ENCODE measurements at places on chromosomes 5 and 9.

DNA sequence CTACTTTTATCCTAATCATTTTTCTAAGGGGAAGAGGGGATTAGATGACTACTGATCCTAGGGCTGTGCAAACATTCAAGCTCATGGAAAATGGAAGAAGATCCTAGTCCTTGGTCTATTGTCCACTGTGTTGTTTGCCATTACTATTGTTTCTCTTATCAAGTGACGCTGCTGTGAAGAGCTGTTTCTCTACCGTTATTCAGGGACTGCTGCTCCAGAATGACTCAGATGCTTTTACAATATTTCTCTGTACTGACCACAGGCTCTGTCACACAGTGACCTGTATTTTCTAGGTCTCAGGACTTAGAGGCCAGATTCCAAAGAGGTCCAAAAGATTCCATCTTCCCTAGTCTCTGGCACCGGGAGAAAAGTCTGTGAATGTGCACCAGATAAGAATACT lies 159.5 kb upstream of the CHD1 start:
- no peak for DNase-seq

DNA sequence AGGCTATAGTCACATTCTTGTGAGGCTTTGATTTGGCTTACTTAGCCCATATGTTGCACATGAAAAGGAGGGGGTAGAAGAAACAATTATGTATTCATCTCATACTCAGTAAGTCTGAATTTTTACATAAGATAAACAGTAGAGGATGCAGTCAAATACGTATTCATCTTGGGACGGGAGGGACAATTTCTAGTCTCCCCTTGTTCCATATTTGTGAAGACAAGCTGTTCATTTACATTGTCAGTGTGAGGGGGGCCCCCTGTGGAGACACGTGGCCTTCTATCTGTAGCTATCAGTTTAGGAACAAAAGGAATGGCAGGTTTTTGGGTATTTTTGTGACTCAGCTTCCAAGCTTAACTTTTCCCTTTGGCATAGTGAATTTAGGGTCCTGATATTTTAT lies 49.2 kb upstream of the PPP1R2B start:
- DNase-seq: no peak

- no peak for DNase-seq
Observed at GRCh38 chr5:113266227-113266912, 168.4 kb downstream of the TSSK1B start.

GRCh38 chr9:12759761-12760160 lies 15.1 kb upstream of the LURAP1L start:
- DNase-seq: no peak

DNA sequence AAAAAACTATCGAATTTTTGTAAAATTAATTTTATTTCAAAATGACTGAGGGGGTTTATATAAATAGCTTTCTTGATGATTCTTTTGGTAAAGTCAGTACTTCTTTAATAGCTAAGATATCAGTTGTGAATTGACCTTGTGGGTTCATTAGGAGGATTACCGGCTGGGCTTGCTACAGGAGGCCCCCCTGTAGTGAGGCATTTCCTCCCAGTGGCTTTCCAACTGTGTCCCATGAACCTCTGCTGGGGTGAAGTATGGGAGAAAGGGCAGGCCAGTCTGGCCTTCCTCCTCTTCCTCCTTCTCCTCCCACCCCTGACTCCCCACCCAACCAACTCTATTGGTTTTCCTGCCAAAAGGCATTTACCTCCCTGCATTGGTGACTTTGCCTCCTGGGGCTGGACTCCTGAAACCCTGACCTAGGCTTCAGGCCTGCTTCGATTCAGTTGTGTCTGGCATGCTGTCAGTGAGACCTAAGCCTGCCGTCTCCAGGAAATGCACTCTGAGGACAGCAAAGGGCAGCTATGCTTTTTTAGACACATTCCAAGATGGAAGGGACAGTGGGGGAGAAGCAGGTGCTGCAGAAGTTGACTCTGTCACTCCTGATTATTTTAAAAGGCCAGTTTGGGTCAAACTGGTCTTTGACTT lies 144.8 kb downstream of the HSPA4 start:
- no peak for DNase-seq

DNA sequence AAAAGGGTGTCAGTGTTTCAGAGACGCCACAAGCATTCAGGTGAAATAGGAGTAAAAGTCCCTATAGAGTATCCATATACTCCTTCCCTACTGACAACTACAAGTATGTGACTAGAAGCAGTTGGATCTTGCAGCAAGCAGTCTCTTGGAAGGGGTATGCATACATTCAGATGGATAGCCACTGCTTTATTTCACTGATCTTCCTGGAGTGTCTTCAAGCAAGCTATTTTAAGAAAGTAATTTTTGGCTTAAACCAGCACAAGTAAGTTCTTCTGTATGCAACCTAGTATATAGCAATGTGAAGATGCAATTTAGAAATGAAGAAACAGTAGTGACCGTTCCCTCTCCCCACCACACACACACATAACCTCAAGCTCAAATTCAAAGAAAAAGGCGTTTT lies 446.8 kb upstream of the CDH18 start:
- no peak for DNase-seq

DNA sequence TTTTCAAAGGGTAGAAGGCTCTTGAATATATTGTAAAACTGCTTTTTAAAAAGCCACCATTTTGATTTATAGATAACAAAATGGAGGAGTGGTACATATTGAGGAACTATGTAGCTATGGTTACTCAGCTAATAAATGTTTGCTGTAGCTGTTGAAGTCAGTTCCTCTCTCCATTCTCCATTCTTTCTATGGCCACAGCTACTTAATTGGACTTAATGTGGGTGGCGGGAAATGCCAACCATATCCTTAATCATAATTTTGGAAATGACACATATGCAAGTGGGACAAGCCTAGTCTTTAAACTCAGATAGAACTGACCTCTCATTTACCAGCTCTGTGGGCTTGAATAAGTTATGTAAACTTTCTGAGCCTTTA lies 10.6 kb downstream of the CDKN2A start:
- DNase-seq: no peak

GRCh38 chr5:138212828-138213160 lies 329 bp downstream of the CDC23 start:
- no peak for DNase-seq

- DNase-seq: no peak
Observed at GRCh38 chr5:176535101-176535663, 2.0 kb downstream of the RNF44 start.

DNA sequence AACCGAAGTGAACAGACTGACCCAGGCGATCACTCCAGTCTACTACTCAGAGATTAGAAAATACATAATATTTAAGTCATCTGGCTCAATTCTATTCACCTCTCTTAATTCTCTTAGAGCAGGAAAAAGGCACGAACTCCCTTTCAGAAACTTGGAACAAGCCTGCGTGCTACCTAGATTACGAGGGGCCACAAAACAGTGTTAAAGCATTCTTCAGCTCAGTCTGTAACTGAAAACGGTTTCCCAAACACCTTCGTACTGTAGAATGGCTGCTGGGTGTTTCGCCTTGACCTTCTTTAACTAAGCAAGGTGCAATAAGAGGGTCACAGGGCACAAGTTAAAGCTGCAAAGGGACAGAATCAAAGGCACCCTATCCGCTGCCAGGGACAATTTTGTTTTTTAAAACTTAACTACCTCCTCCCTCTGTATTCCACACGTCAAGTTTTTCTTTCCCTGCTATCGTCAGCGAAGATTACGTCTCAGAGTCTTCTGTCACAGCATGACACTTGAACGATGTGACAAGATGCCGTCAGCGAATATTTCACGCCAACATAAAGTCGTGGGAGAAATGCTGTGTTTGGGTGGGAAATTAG lies 687 bp downstream of the LYSMD3 start:
- no peak for DNase-seq

DNA sequence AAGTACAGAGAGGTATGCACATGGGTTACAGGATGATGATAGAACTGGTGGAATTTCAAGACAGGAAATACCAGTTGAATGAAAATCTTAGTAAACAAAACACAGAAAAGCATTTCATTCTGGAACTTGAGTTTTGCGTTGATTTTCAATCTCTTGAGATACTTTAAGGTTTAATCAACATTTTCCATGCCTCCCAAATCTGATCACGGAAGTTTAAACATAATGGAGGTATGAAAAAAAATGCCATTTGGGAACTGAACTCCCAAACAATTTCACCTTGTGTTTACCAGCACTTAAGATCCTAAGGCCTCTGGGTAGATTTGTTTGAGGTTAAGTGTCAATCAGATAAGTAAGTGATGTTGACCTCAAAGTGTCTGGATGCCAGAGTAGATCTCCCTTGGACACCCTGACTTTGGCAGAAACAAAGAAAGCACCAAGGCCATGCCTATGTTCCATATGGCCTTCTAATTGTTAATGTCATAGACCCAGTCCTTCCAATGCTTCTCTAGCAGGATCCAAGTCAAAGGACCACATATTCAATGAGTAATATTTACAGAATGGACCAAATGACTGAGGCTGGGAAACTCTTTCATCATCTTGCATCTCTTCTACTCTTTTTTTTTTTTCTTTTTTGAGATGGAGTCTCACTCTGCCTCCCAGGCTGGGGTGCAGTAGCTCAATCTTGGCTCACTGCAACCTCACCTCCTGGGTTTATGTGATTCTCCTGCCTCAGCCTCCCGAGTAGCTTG lies 216.9 kb downstream of the ARRDC3 start:
- DNase-seq: no peak

- peak; percentile 31 for DNase-seq
Observed at GRCh38 chr9:108552459-108553040, 303.2 kb downstream of the ACTL7B start.

GRCh38 chr5:143263272-143263810 lies 140.1 kb downstream of the NR3C1 start:
- DNase-seq: no peak

DNA sequence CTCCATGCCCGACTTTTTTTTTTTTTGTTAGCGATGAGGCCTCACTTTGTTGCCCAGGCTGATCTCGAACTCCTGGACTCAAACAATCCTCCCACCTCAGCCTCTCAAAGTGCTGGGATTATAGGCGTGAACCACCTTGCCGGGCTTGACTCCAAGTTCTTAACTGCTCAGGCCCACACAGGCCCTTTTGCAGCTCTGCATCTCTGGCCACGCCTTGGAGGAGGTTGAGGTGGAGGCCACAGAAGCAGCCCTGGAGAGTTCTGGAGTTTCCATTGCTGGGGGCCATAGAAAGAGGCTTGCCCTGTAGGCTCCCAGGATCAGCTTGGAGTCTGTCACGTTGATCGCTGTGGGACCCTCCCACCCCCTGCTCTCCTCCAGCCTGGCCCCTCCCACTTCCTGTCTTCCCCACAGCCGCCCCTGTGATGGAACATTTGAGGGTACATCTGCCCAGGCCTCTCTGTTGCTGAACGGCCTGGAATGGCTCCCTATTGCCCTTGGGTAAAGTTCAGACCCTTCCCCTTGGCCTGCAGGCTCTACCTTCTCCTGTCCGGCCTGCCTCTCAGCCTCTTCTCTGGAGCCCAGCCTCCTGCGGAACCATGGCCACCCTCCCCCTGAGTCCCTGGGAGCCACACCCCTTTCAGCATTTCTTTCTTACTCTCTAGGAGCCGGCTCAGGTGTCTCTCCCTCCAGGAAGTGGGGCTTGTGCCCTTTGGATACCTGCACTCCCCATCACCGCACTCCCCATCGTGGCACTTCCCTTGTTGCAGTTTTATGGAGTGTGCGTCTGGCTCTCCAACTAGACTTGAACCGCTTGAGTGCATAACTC lies 30.4 kb upstream of the IER5L start:
- DNase-seq: no peak

DNA sequence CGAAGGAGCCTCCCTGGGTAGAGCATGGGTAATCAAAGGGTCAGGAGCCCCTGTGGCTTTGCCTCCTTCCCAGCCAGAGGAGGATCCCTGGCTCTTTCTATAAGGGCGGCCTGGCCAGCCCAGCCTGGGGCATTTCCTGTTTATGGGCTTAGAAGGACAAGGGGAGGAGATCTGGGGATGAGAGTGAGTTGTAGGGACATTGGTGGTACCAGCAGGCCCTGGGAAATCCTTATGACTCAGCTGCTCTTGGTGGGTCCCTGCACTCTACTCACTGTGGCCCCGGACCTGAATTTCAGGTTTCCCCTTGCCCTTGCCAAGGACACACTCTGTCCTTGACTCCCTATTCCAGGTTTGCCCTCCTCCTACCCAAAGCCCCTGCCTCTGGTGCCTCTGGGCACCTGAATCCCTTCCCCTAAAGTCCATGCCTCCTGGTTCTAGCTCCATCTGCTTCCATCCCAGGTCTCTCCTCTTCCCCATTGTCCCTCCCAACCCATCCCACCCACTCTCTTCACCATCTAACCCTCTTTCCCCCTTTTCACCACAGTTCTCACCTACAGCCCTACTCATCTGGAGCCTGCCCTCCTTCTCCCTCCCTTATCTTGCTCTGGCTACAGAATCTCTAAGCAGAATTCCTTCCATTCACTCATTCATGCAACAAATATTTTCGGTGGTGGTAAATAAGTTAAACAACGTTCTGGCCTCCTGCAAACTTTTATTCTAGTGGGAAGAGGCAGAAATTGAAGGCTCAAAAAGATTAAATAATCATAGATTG lies 34.9 kb downstream of the PCDH1 start:
- DNase-seq: no peak

GRCh38 chr9:84218322-84218721 lies 122.2 kb downstream of the SLC28A3 start:
- DNase-seq: no peak

- DNase-seq: no peak
Observed at GRCh38 chr5:79285833-79286232, 49.9 kb downstream of the JMY start.

GRCh38 chr5:61586096-61587084 lies 254.3 kb downstream of the ZSWIM6 start:
- DNase-seq: no peak

GRCh38 chr5:158140120-158140731 lies 281.3 kb upstream of the CLINT1 start:
- no peak for DNase-seq

- peak; percentile 39 for DNase-seq
Observed at GRCh38 chr9:33415501-33416038, 13.2 kb upstream of the AQP7 start.

GRCh38 chr5:21661184-21661583 lies 1192.0 kb downstream of the CDH12 start:
- DNase-seq: no peak

DNA sequence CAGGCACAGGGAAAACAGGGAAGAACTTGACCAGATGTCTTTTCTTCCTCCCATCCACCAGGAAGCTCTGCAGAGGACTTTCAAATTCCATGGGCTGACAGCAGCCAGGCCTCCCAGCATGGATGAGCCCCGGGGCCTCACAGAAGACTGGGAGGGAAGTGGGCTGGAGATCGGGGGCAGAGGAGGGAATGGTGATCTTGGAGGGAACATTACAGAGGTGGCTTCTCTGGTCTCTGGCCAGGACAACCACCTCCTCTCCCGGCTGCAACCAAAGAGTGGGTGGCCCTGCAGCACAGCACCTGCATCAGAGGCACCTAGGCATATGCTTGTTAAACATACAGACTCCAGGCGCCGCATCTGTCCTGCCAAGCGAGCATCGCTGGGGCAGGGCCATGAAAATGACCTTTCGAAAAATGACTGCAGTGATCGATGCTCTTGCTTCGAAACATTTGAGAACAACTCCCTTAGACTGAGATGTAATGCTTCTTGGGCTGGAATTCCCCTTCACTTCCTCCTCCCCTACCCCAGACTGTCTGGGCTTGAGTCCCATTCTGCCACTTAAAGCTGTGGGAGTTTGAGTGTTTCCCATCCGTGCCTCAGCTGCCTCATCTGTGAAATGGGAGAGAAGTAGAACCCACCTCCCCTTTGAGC lies 68.7 kb upstream of the UNC5A start:
- DNase-seq: no peak
